ENCODE measurements at places on chromosomes 16 and 17.

GRCh38 chr16:2979669-2980226 lies 498 bp downstream of the PKMYT1 start:
- DNase-seq: peak; percentile 32

DNA sequence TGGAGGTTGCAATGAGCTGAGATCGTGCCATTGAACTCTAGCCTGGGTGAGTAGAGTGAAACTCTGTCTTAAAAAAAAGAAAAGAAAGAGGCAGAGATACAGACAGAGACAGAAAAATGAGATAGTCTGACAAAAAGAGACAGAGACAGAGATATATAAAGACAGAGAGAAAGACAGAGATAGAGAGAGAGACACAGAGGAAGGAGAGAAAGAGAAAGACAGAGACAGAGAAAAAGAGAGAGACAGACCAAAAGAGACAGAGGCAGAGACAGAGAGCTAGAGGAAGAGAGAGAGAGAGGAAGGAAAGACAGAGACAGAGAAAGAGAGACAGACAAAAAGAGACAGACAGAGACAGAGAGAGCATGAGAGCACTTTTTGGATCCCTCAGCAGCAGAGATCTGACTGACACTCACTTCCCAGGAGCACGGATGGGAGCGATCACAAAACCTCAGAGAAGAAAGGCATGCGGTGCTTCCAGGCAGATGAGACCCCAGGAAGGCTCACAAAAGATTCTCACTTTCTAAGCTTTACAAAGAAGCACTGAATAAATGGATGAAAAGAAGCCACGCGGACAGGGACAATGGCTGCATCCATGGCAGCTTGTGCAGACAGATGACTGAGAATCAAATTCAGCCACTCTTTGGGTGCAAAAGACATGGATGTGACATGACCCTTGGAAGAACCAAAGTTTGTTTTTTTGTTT lies 38.6 kb upstream of the HS3ST2 start:
- DNase-seq: no peak

GRCh38 chr16:73052576-73052975 lies 4.6 kb upstream of the ZFHX3 start:
- no peak for DNase-seq

GRCh38 chr16:81555660-81556059 lies 111.1 kb downstream of the CMIP start:
- no peak for DNase-seq

DNA sequence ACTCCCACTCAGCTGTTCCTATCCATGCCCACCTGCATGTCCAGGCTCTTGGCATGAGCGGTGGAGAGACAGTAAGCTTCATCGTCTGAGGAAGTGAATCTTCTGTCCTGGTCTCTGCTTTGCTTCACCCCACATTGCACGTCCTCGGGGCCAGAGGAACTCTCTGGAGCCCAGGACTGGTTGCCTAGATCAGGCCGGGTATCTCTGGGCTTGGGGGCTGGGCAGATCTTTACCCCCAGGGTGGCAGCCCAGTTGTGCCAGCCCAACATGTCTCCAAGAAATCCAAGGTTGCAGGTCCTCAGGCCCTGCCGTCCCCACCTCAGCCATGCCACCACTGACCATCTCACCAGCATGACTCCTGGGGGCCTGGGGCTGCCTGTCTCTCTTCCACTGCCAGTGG lies 58.3 kb downstream of the BEAN1 start:
- no peak for DNase-seq

DNA sequence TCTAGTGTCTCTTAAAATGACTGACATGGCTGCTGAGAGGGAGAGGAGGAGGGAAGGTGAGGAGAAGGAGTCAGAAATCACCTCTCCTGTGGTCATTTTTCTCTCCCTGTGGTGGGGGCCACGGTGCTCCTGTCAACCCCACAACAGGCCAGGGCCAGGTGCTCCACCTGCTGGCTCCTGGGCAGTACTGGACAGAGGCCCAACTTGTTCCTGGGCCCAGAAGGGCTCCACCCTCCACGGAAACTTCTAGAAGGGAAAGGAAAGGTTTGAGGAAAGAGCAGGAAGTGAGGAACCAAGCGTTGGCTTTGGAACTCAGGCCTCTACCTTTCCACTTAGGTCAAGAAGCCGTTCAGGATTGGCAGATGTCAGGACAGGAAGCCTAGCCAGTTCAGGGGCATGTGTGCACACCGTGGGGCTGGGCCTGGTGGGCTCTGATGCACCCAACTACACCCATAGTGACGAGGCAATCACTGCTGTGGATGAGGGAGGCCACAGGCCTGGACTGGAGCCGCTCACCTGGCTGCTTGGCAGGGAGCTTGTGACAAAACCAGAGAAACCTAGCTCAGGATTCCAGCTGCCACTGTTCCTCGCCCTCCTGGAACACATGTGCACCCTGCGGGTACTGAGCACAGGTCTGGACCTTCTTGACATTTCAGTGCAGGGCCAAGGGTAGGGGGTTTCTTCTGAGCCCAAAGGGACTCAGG lies 36.1 kb downstream of the WNT3 start:
- DNase-seq: peak; percentile 63

DNA sequence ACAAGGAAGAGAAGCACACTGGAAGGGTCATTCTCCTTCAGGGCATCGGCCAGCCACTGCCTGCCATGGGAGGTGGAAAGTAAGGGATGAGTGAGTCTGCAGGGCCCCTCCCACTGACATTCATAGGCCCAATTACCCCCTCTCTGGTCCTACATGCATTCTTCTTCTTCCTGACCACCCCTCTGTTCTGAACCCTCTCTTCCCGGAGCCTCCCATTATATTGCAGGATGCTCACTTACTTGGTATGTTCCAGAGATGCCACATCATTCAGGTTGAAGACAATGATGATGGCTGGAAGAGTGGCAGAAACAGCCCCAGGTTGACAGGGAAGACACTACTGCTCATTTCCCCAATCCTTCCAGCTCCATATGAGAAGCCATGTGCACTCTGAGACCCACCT lies 2.5 kb downstream of the RAB34 start:
- DNase-seq: no peak

DNA sequence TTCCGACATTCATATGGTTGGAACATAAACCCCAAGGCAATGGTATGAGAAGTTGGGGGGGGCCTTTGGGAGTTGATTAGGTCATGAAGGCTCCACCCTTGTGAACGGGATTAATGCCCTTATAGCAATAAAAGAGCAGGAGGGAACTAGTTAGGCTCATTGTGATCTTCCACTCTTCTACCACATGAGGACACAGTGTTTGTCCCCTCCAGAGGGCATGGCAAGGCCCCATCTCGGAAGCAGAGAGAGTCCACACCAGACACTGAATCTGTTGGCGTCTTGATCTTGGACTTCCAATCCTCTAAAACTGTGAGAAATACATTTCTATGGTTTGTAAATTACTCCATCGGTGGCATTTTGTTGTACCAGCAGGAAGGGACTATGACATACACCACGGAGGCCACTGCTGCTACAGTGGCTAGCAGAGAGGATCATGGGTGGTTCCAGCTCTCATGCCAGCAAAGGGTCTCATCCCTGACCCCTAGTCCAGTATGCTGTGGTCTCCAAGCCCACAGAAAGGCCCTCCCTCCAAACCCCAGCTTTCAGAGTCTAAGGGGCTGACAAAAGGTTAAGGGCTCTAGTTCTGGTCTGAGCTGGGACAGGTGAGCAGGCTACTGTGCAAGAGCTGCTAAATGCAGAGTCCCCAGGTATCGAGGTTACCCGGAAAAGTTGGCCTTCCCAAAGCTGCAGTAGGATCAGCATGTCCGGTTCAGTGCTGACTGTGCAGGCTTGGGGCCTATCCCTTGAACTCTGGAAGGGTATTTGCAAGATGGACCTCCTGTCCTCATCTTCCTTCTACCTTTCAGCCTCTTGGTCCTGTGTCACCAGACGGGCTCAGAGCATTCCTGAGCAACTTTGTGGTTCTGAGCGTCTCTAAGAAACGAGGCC lies 12.2 kb downstream of the CCR7 start:
- DNase-seq: no peak

DNA sequence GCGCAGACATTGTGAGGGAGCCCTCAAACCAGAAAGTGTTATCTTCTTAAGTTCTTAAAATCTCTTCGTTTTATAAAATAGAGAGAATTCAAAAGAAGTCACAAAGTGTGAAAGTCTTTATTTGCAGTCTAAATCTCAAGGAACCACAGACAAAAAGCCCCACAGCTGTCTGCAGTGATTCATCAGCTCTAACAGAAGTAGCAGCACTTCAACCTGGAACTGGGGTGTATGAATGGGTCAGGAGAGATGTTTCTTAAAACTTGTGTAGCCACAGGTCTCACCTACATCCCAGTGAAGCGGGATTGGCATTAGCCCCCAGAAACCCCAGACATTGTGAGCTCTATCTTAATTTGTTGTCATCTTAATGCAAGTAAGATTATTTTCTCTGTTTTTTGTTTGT lies 61.1 kb downstream of the CDYL2 start:
- no peak for DNase-seq

DNA sequence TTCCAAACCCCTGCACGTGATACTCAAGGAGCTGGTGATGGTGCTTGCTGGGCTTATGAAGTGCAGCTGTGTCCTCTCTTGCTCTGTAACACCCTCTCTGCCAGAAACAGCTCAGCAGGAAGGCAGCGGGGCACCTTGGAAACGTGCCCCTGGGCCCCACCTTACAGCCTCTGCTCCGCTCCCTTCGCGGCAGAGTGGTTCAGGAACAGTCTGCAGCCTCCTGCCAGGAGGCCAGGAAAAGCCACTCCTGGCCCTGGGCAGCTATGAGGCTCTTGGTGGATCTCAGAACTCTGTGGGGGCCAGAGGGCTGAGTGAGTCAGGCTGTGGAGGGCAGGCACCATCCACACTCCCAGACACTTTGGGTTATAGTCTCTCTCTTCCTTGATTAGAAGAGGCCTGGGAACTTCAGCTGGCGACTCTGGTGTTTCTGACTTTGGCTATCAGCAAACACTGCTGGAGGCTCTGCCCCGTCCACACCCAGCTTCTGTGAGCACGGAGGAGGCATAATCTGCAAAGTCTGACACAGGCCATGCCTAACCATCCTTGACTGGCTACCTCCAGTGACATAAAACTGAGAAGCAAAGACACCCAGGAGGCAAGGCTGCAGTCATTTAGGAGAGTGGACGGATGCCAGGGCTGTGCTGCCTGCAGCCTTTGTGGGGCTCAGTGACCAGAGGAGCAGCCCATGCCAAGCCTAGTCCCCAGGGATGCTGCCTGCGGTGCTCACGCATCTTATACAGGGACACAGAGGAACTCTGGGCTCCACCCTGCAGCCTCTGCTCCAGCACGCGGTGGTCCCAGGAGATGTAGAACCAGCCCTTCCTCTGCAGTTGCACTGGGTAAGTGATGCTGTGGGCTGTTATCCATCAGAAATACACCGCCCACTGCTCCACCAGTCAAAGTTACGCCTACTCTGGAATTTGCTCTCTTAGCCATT lies 65.3 kb downstream of the METRNL start:
- DNase-seq: no peak

GRCh38 chr17:42676424-42677011 lies at the start of gene PLEKHH3:
Gene PLEKHH3, minus strand, starts transcription at chr17:42676994. Its CDS starts 431 bp downstream, at chr17:42676563.
- peak; percentile 39 for DNase-seq

GRCh38 chr16:46947900-46948547 lies 25.4 kb downstream of the DNAJA2 start:
- peak; percentile 38 for DNase-seq

DNA sequence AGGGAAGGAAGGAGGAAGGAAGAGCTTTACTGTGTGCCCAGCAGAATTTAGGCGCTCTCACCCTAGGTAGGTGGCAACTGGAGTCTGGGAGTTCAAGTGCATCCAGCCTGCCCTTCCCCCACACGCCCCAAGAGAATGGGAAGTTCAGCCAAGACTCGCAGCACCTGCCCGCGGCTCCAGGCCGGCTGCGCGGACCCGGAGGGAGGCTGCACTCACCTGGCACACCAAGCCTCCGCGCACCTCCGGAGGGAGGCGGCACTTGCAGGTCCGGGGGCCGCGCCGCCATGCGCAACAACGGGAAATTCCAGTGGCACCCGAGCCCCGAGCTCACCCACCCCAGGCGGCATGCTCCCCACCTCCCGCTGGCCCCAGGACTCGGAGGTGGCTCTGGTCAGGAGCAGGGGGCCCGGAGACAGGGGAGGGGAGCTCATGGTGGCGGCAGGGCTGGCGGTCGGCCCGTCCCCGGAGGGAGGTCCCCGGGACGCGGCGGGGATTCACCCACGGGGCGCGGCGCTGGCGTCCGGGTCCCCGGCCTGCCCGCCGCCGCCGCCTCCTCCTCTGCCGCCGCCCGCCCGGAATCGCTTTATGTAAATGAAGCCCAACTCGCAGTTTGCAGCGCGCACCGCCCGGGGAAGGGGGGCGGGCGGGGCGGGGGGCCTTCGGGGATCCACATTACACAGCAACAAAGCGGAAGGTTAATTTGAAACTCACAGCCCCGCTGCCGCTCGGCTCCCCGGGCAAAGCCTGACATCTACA lies at the start of gene ZFHX3:
Gene ZFHX3, minus strand, starts transcription at position 593 of the 756 bp plus-strand sequence. CDS start 87,983 bp downstream, outside the sequence.
- DNase-seq: no peak

DNA sequence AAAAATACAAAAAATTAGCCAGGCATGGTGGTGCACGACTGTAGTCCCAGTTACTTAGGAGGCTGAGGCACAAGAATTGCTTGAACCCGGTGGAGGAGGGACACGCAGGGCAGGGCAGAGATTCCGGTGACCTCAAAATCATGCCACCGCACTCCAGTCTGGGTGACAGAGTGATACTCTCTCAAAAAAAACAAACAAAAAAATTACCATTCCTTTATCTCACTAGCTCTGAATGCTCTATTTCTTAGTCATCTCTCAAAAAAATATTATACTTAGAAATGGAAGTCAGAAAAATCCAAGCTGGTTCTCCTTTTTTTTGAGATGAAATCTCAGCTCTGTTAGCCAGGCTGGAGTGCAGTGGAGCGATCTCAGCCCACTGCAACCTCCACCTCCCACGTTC lies 40.8 kb downstream of the SPOP start:
- no peak for DNase-seq

GRCh38 chr17:57604771-57605674 lies 140.1 kb downstream of the CCDC182 start:
- no peak for DNase-seq

DNA sequence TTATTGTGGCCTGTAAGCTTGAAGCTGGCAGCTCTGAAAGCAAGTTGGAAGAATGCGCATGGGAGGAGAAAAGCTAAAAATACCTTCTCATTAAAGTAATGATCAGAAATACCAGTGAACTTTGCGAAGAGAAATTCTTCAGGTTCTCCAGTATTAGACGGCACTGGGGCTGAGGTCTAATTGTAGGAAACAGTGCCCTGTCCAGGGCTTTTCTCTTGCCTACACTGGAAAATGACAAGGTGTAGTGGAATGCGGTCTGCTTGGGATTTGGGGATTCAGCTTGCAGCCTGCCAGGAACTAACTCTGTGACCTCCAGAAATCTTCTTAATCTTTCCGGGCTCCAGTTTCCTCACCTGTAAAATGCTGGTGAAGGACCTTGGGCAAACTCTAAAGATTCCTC lies 53.3 kb upstream of the KCNJ16 start:
- no peak for DNase-seq

GRCh38 chr17:57356153-57356718 lies 99.9 kb downstream of the MSI2 start:
- DNase-seq: no peak

Data from HEK293T (cell line).